ENCODE measurements at places on chromosomes 4 and X.

- no peak for DNase-seq
Measured at GRCh38 chr4:1771555-1772305, 21.4 kb upstream of the FGFR3 start.

DNA sequence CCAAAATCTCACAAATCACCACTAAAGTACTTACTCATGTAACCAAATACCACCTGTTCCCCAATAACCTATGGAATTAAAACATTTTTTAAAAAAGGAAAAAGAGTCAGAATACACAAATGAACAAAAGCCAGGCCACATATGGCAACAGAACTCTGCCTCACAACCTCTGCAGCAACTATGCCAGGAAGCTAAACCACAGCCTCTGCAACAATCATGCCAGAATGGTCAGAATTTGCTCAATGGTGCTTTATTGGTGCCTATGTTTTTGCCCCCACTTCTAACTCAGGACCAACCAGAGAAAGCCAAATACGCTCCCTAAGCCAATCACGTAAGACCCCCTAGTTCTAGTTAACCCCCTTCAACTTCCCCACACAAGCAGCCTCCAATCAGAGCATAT lies 69.6 kb downstream of the HOPX start:
- DNase-seq = no peak

- DNase-seq = no peak
Measured at GRCh38 chr4:114677346-114677979, 78.9 kb downstream of the UGT8 start.

- no peak for DNase-seq
Measured at GRCh38 chr4:83150653-83151330, 36.3 kb upstream of the PLAC8 start.

- no peak for DNase-seq
Measured at GRCh38 chrX:150258463-150259430, 104.4 kb upstream of the MAMLD1 start.

GRCh38 chrX:71144651-71145050 lies at the start of gene NLGN3:
Gene NLGN3 (plus strand): TSS chrX:71144841. CDS start chrX:71147750, 2,909 bp downstream.
- no peak for DNase-seq

GRCh38 chr4:8841678-8842268 lies 29.9 kb downstream of the HMX1 start:
- DNase-seq = no peak

DNA sequence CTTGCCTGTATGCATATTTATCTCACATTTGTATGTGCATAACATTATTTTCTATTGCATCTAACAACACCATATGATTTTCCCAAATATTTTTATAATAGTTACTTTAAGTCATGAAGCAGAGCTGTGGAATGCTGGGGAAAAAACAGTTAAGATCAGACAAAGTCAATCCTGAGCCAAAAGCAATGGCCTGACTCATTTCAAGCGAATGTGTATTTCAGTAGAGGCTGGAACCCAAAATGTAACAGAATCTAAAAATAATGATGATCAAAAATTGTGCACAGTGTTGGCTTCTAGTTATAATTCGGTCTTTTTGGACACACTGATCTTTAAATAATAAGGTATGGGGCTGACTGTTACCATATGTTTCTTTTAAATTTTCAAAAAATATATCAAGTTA lies 516.2 kb upstream of the ADGRL3 start:
- DNase-seq = peak; percentile 68

- peak; percentile 83 for DNase-seq
Measured at GRCh38 chr4:140937866-140938265, 181.7 kb upstream of the TBC1D9 start.

DNA sequence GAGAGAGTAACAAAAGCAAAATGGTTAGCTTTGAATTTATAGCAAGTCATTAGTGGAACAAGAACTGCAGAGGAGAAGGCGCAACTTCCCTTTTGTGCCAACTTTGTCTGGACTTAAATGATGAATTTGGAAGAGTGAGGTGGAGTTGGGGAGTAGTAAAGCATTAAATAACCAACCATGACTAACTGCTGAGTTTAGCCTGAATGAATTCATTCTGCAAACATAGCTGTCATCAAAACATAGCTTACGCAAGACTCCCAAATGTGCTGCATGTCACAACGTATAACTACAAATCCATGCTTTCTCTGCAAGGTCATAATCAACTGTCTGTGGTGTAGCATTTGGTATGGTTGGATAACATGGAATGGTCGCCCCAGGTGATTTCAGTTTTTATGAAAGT lies 75.9 kb upstream of the RPL34 start:
- DNase-seq = no peak

DNA sequence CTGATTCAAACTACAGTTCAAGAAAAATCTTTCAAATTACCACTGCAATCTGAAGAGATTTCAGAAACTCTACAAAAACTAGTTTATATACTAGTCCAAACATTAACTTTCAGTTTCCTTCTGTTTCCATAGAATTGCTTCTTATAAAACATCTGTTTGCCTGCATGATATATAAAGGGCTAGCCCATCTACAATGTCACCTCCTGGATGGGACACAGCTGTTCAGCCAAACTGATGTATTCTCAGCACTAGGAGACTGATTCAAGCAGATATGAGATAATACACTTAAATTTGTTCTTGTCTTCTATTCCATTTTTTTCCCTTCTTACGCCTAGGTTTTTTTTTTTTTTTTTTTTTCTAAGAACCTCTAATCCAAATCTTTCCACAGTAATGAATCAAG lies 1569.7 kb upstream of the IGFBP7 start:
- no peak for DNase-seq

DNA sequence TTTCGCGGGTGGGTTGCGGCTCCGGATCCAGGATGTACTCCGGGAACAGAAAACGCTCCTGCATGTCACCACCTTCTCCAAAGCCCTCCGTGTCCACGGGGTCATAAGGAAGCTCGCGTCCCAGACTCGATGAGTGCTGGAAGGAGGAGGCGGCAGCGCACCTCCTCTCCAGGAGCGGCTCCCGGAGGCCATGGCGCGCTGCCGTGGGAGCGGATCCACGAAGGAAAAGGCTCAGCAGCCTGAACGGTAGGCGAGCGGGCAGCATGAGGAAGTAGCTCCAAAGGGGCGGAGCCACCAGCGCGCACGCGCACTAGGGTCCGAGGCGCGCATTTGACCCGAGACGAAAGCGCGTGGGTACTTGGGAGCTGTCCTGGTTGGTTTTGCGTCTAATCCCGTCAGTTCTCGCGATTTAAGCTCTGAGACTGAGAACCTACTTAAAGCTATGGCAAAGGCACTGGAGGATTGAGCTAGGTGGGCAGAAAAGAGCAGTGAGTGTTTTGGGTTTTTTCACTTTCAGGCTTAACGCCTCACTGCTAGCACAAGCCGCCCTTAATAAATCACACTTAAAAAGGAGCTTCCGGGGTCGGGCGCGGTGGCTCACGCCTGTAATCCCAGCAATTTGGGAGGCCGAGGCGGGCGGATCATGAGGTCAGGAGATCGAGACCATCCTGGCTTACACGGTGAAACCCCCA lies at the start of gene NOA1:
Gene NOA1 (minus strand): TSS at position 286 of the 692 bp plus-strand sequence. CDS start 21 bp downstream, at position 265.
- DNase-seq = peak; percentile 98

GRCh38 chr4:88737307-88737941 lies 39.8 kb upstream of the NAP1L5 start:
- DNase-seq = no peak

DNA sequence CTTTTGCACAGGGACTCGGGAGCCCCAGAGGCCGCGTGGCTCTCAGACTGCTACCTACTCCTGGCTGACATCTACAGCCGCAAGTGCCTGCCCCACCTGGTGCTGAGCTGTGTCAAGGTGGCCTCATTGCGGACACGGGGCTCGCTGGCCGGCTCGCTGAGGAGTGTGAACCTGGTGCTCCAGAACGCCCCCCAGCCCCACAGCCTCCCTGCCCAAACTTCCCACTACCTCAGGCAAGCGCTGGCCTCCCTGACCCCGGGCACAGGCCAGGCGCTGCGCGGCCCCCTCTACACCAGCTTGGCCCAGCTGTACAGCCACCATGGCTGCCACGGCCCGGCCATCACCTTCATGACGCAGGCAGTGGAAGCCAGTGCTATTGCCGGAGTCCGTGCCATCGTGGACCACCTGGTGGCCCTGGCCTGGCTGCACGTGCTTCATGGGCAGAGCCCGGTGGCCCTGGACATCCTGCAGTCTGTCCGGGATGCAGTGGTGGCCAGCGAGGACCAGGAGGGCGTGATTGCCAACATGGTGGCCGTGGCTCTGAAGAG lies 28.8 kb downstream of the SH3TC1 start:
- no peak for DNase-seq

- no peak for DNase-seq
Measured at GRCh38 chrX:135520022-135520552, 373 bp upstream of the INTS6L start.

DNA sequence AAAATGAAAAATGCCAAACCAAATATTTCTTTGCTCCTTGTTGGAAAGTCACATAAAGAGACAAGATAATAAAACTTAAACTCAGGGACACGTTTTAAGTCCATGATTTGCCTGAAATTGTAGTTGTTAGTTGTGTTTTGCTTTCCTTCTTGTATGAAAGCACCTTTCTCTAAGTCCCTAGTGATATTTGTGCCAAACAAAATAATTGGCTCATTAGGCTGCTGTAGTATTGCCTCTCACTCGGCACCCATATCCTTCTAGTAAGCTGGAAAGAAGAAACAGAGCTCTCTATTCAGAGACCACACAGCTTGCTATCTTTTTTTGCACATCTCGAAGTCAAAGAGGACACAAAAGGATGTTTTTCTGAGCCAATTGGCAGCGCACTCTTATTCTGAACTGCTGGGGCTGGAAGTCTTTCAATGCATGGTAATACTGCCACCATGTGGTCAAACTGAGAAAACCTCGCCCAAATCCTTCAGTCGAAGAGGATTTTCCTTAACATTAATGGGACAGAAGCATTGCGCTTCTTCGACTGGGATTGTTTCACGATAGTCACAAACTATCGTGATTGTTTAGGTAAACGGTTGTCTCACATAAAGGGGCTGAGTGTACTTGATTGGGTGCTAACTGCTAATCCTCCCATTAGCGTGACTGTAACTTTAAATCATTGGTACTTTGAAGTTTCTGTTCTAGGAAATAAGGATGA lies 571.9 kb upstream of the LCORL start:
- peak; percentile 33 for DNase-seq

GRCh38 chrX:7147413-7147977 lies at the start of gene STS:
Gene STS (plus strand): TSS chrX:7147712. CDS start chrX:7253200, 105,488 bp downstream.
- no peak for DNase-seq

DNA sequence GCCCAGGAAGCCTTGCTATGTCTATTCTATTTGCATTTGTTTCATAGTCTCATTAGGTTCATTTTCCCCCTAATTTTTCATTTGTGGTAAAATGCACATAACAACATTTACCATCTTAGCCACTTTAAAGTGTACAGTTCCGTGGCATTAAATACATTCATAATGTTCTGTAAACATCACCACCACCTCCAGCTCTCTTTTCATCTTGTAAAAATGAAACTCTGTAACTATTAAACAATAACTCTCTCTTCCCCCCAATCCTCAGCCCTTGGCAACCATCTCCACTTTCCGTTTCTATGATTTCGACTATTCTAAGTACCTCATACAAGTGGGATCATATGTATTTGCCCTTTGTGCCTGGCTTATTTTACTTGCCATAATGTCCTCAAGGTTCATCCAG lies 19.9 kb downstream of the ARHGEF38 start:
- DNase-seq = no peak

DNA sequence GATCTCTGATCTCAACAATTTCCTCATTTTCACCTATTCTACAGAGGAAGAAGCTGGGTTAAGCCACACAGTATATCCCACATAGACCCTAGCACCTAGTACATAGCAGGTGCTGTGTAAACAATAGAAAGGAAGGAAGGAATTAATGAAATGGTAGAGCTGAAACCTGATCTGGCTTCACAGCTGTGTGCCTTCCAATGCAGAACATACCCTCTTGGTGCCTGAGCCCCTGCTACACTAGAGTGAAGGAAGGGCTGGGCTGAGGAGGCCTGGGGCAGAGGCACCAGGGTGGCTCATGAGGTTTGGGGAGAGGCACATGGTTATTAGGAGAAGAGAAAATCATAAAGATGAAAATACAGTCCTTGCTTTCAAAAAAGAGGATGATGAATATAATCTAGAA lies 21.3 kb downstream of the LRRC66 start:
- no peak for DNase-seq

- no peak for DNase-seq
Measured at GRCh38 chr4:128315756-128316520, 28.3 kb upstream of the PGRMC2 start.

GRCh38 chrX:96722781-96723180 lies 38.1 kb downstream of the DIAPH2 start:
- no peak for DNase-seq

- DNase-seq = no peak
Measured at GRCh38 chr4:188551156-188551555, 411.9 kb downstream of the TRIML1 start.

- DNase-seq = no peak
Measured at GRCh38 chr4:138688408-138689085, 327.0 kb upstream of the NOCT start.

- DNase-seq = no peak
Measured at GRCh38 chrX:153471663-153472280, 1.4 kb upstream of the HAUS7 start.

- DNase-seq = no peak
Measured at GRCh38 chrX:52415304-52415703, 46.5 kb downstream of the XAGE2 start.

DNA sequence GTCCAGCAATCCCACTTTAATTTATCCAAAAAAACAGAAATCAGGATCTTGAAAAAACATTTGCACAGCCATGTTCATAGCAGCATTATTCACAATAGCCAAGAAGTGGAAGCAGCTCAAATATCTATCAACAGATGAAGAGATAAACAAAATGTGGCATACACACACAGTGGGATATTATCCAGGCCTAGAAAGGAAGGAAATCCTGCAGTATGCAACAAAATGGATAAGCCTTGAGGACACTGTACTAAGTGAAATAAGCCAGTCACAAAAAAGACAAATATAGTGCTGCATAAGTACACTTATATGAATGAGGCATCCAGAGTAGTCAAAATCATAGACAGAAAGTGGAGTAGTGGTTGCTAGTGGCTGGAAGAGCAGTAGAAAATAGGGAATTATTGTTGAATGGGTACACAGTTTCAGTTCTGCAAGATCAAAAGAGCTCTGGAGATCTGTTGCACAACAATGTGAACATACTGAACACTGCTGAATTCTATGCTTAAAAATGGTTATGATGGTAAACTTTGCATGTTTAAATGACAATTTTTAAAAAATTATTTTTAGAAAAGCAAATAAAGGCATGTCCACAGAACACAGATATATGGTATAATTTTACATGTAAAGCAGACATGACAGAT lies 25.6 kb downstream of the CHM start:
- DNase-seq = no peak

GRCh38 chr4:119103263-119103662 lies 32.4 kb upstream of the MYOZ2 start:
- DNase-seq = peak; percentile 98

GRCh38 chrX:42073448-42073847 lies 150.1 kb upstream of the CASK start:
- no peak for DNase-seq

DNA sequence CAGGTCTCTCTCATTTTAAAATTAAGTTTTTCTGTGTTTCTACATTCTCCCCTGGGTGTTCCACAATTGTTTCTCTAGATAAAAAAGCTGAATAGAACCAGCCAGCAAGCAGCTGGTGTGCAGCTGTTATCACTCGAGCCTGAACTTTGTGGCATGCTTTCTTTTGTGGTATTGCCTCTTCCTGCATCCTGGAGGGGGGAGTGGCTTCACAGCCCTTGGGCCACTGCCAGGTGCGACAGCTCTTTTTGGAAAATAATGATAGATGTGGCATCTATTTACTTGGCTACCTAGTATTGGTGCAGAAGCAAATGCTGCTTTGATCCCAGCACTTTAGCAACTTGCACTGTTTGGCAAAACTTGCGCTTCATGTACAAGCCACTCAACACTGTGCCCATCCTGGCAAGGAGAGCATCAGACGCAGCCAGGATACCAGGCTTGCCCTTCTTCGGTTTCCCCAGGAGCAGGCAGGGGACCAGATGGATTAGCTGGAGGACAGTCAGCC lies 69.4 kb downstream of the HMGB2 start:
- DNase-seq = no peak

Data from AG09309 (cell line).